Heart right ventricle (tissue), 16 donors: ENCODE measurements at places on chromosomes 1 and 21. TPM values are rescaled to one million over a fixed set of nuclear protein-coding genes. Genes with fewer than 3 reads are reported as not detected.

CRYAA gene
- not detected for total RNA-seq

CDK11B gene
- total RNA-seq = 22.0 TPM

DENND2D gene
- total RNA-seq = 0.94 TPM

SIM2 gene
- not detected for total RNA-seq

DYNLT4 gene
- total RNA-seq = 0.66 TPM

ATP5PB gene
- total RNA-seq = 775 TPM

DNA sequence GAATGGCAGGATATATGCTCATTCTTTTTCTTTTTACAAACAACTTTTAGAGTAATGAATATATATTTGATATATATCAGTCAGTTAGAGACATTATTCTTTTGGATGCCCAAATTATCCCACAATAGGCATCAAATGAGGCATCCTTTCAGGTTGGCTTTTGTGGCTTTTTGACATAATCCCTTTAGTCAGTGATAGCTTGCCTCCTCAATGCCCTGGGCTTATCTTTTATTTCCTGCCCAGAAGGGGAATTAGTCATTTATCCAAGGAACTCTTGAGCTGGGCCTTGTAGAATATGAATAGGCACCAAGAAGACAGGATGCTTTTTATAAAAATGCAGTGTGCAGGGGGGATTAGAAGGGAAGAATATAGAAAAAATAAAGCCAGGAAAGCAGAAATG, 22.2 kb downstream of the EPHX4 start:
- DNase-seq = no peak

DNA sequence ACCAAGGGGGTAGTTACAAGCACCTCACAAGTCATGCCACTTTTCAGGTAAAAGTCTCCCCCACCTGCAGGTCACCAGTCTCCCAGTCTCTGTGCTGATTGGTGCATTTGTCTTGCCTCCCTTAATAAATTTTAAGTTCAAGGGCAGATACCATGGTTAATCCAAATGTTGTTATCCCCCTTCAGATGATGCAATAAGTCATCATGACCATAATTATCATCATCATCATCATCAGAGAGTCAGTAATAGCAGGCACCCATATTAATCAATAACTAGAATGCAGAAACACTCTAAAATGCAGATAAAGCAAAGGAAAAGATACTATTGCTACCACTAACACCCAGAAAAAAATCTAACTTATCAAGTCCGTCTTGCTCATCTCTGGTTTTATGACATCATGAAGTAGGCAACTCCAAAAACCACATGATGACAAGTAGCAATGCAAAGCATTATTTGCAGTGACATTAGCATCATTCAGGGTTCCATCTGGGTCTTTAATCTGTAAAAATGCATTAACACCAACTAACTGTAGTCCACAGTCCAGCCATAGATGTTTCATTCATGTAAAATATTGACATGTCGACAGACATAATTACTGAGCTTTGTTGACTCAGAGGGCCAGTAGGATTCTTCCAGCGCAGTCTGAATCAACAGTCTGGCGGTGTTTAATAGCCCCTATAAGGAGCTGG, 492.0 kb upstream of the RUNX1 start:
- DNase-seq = no peak

DNA sequence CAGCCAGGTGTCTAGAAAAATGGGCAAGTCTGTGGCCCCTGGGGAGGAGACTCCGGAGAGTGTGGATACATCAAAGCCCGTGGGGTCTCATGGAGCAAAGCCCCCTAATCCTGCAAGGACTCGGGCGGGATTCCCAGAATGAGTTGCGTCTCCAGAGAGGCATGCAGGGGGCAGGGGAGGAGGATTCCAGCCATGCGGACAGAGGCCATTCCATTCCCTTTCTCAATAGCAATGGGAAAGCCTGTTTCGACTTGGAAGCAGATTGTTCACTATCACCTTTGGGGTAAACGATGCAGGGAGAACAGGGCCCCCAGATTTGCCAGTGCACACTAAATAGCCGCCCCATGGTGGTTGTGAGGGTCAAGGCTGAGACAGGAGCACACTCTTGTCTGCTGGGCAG, 15.4 kb upstream of the PRDM15 start:
- DNase-seq = no peak

- no peak for DNase-seq
Observed at GRCh38 chr1:71196685-71197084, 115.8 kb upstream of the ZRANB2 start.

DNA sequence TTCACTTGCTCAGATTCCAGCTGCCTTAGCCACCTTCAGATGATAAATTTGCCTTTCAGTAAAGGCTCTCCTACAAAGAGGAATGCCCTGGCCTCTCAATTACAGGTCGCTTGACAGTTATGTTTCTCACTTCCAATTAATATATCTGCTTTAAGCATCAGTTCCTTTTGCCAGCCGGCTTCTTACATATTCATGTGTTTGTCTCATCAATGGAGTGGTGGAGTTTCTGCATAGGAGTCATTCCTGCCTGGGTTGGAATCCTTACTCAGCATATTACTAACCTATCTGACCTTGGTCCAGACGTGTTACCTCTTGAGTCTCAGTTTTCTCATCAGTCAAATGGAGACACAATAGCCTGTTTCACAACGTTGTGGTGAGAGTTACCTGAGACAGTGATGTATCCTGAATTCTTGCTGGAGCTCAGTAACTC, 9.4 kb upstream of the SESN2 start:
- DNase-seq = no peak

GRCh38 chr1:162458236-162458635, 39.4 kb upstream of the UHMK1 start:
- DNase-seq = no peak

- DNase-seq = no peak
Observed at GRCh38 chr1:8437347-8437746, 119.4 kb downstream of the SLC45A1 start.

- no peak for DNase-seq
Observed at GRCh38 chr1:50103615-50104081, 5.1 kb upstream of the ELAVL4 start.

GRCh38 chr1:46405724-46406123, 11.6 kb downstream of the FAAH start:
- no peak for DNase-seq
